ENCODE measurements at places on chromosomes 4 and X. TPM values are rescaled to one million over a fixed set of nuclear protein-coding genes. Genes with fewer than 3 reads are reported as not detected.
A peak's percentile ranks its signal among the peaks of the same experiment; 100 is the strongest.

DMRTC1B gene
- total RNA-seq: 0.43 TPM

PPP1R2C gene
- total RNA-seq: not detected

DNA sequence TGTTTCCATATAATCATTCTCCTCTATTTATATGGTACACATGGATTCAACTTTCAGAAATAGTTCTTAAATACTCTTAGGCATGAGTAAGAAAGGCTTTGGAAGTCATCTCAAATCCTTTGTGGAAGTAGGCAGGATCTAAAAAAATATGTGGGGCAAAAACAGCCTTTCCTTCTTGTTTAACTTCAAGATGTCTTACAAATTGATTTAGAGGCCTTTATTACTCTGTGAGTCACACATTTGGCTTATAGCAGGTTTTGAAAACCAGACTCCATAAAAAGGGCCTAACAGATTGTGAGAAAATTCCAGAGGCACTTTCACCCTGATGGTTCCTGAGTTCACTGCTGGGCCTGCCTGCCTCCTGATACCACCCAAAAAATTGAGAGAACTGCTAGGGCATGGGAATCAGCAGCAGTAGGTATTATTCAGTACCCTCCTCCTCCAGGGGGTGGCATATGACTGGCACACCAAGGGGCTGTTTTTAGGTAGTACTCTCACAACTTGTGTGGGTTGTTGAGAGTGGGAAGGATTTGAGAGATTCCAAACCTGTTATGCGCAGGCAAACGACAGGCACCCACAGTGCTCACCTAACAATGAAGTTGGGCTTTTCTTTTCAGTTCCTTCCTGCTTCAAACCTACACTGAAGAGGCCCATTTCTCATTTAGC is 162.7 kb upstream of the MBNL3 start:
- no peak overlapping the region for H3K4me3 ChIP-seq
- peaks cover 19% of the 10 kb centered on the region for H3K27me3 ChIP-seq
- H3K36me3 ChIP-seq: no peaks in the 10 kb centered on the region
- no peak for DNase-seq

UGT2A1 gene
- total RNA-seq: not detected

- peaks cover 10% of the 10 kb centered on the region for H3K36me3 ChIP-seq
- no peaks in the 10 kb centered on the region for H3K27me3 ChIP-seq
- no peak overlapping the region for H3K27ac ChIP-seq
- H3K4me3 ChIP-seq: no peak overlapping the region
- H3K4me1 ChIP-seq: no peaks in the 10 kb centered on the region
These were observed 161.4 kb downstream of the RAB28 start for GRCh38 chr4:13322681-13323101.

GRCh38 chrX:10900585-10901289 is 210.4 kb upstream of the HCCS start:
- no peak overlapping the region for H3K4me3 ChIP-seq
- H3K4me1 ChIP-seq: no peaks in the 10 kb centered on the region
- peaks cover 11% of the 10 kb centered on the region for H3K27me3 ChIP-seq
- no peak for DNase-seq

UBA6 gene
- 42.0 TPM for total RNA-seq

GRCh38 chrX:427812-428725 is 41.4 kb upstream of the PPP2R3B start:
- no peak for DNase-seq
- H3K27ac ChIP-seq: no peak overlapping the region
- no peaks in the 10 kb centered on the region for H3K36me3 ChIP-seq
- peaks cover 3% of the 10 kb centered on the region for H3K27me3 ChIP-seq

DNA sequence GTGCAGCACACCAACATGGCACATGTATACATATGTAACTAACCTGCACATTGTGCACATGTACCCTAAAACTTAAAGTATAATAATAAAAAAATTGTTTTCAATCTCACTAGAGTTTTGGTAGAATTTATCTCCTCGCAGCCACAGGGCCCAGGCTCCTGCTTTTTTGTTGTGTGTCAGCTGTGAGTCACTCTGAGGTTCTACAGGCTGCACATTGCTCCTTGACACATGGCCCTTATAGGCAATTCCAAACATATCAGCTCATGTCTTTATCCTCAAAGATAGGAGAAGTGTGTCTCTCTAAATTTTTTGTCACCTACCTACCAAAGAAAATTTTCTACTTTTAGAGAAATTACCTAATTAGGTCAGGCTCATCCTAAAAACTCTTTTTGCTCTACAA is 252.1 kb upstream of the ADGRL3 start:
- H3K4me3 ChIP-seq: no peak overlapping the region
- H3K27me3 ChIP-seq: no peaks in the 10 kb centered on the region
- H3K4me1 ChIP-seq: no peaks in the 10 kb centered on the region
- DNase-seq: no peak
- H3K27ac ChIP-seq: no peak overlapping the region

AR gene
- 5.1 TPM for total RNA-seq

GRCh38 chrX:10021461-10022272 is 54.5 kb downstream of the CLDN34 start:
- peaks cover 31% of the 10 kb centered on the region for H3K4me1 ChIP-seq
- H3K36me3 ChIP-seq: no peaks in the 10 kb centered on the region
- peak overlapping the region; percentile 39 for H3K27ac ChIP-seq
- H3K4me3 ChIP-seq: no peak overlapping the region
- H3K27me3 ChIP-seq: peaks cover 10% of the 10 kb centered on the region
- no peak for DNase-seq

DNA sequence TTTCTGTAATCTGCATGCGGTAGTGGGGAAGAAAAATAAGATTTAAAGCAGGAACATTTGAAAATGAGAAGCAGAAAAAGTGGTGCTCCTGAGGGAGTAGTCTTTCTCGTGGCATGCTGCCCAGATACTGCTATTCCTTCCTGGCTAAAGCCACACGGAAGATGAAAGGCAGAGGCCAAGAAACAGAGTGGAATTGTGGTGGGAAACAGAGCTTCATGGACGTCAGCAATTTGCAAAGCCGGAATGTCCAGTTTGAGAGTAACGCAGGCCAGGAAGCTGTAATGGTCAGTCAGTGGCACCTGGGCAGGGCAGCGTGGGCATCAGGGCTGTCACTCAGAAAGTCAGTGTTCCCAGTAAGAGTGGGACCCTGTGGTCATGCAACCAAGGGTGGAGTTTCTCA is 63.7 kb upstream of the FMR1 start:
- peak overlapping the region; percentile 10 for H3K27ac ChIP-seq
- peak; percentile 35 for DNase-seq
- no peaks in the 10 kb centered on the region for H3K27me3 ChIP-seq
- H3K4me3 ChIP-seq: no peak overlapping the region

Measured in lung (tissue), 17 donors.